Heart left ventricle (tissue), 16 donors: ENCODE measurements at places on chromosomes 1 and 21. TPM values are rescaled to one million over a fixed set of nuclear protein-coding genes. Genes with fewer than 3 reads are reported as not detected.

UMODL1 gene
- not detected for total RNA-seq

DNA sequence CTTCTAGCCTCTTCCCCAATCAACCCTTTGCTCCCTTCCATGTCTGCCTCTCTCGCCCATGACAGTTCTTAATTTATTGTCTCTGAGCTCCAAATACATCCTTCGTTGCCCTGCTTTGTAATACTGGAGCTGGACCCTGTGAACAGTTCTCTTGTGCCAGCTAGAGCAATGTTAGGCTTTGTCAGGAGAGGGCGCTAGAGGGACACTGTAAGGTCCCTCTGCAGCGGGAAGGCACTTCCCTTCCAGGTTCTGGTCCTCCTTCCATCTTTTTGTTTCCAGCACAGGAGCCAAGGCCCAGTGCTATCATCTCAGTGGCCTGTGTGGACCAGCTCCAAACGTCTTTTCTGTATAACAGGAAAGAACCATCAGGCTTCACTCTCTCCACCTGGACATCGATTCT is 95.9 kb downstream of the PTPRU start:
- DNase-seq: no peak

- no peak for DNase-seq
Observed at GRCh38 chr1:3530086-3530925, 75.8 kb downstream of the ARHGEF16 start.

- DNase-seq: peak; percentile 28
Observed at GRCh38 chr1:53557830-53558738, 98.9 kb downstream of the DMRTB1 start.

GRCh38 chr1:15330028-15330427 is 79.7 kb upstream of the EFHD2 start:
- DNase-seq: no peak

GRCh38 chr1:114505148-114505561 is 5.8 kb downstream of the TRIM33 start:
- DNase-seq: no peak

GJA8 gene
- total RNA-seq: not detected

DNA sequence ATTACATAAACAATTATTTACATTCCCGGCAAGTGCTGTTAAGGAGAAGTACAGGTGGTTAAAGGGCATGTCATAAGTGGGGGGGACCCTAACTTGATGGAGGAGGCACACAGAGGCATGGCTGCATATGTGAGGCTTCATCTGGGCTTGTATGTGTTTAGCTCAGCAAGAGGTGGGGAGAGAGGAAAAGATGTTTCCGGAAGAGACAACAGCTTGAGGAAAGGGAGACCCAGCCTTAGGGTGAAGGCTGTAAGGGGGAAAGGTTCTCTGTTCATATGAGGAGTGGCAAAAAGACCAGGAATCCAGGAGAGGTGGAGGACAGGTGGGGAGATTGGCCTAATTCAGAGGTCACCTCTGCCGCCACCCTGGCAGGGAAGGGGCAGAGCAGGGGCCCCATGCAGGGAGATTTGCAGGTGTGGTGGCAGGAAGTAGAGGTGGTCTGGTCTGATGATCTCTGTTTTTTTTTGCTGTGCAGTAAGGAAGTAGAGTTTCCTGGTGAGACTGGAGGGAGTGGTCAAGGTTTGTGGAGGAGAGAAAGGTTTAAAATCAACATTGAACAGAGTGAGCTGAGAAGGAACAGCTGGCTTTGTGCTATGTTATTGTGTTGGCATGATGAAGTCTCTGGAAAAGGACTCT is 9.0 kb downstream of the TRAF5 start:
- DNase-seq: no peak

GRCh38 chr1:4621646-4622045 is 32.8 kb upstream of the AJAP1 start:
- DNase-seq: no peak

TAL1 gene
- 2.3 TPM for total RNA-seq

DNA sequence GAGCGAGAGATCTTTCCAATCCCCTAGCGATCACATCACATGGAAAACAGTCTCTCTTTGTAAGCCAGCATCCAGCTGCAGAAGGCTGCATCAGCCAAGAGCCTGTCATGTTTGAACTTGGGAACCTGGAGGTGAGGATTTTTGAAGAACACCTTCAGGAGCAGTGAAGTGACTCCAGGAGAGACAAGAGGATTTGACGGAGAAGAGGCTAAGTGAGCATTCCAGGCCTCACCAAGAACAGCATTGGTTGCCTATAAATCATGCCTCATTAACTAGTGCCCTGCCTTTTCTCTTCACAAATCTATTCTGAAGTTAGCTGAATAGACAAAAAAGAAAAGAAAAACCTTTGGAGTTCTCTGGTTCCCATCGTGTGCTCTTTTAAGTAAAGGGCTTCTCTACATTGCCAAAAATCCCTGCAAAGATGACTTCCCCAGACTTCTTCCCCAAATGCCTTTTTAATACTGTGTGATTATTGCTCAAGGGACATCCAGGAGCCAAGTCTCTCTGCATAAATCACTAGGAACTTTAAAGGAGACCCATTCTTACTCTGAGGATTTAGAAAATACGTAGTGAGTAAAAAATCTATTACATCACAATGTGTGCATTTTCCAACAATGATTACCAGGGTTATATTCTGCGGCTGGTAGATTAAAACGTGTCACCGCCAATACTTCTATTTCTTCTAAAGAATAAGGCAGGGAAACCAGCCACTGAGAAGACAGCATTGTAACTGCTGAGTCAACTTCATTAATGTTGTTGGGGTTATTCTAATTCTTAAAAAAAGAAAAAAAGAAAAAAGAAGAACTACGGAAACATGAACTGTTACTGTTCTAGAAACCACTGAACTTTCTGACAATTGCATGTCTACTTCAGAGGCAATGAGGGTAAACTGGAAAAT is 95.2 kb downstream of the KIF14 start:
- DNase-seq: no peak

CDC73 gene
- 50.6 TPM for total RNA-seq

- DNase-seq: no peak
Observed at GRCh38 chr1:42420911-42421585, 34.8 kb downstream of the ZMYND12 start.

DNA sequence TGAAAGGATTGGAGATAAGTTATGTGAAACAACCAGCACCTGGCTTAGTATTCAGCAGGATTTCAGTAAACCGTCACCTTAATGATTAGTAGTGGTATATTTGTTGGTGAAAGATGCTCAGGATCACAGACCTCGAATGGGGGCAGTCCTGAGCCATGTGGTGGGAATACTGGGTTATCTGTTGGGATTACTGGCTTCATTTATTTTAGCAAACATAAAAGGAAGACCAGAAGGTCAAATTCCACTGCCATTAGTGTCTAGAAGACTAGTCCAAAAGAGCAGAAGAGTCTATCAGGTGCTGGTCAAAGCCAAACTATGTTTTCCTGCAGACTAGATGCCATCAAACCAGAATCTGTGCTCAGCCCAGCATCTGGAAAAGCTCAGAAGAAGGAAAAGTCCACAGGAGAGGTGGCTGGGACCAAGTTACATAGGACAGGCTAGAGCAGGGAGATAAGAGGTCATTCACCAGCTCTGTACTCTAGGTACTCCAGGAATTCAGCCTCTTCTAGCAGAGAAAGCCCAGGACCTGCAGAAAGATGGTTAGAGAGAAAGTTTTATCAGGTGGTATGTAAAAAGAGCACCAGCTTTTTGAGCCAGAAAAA is 343.4 kb downstream of the PLPP3 start:
- DNase-seq: no peak

DNA sequence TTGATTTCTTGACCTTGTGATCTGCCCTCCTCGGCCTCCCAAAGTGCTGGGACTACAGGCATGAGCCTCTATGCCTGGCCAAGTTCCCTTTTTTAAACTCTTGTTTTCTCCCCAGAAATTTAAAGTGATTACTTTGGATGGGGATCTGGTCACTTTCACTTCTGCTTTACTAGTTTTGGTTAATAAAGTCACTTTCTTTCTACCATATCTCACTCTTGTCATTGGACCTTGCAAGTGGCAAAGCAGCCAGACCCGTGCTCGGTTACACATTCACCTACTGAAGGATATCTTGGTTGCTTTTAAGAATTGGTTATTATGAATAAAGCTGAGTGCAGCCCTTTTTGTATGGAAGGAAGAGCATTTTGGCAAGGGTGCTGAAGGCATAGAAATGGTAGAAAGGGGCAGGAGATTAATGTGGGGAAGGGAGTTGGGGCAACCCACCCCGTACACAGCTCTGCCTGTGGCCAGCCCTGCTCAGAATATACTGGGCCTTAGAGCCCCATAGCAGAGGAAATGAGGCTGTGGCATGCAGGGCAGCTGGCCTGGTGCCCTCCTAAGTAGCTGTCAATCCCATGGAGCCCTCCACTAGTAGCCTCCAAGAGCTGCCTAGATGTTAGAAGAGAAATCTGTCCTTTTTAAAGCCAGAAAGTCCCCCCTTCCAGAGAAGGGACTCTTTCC is 40.7 kb downstream of the CD2 start:
- DNase-seq: no peak
